CD4-positive, alpha-beta T cell treated with Interleukin-15 for 4 hours (primary cell): ENCODE measurements at places on chromosomes 4 and X.

GRCh38 chrX:134679221-134679620 is 20.9 kb upstream of the PLAC1 start:
- DNase-seq, result no peak

DNA sequence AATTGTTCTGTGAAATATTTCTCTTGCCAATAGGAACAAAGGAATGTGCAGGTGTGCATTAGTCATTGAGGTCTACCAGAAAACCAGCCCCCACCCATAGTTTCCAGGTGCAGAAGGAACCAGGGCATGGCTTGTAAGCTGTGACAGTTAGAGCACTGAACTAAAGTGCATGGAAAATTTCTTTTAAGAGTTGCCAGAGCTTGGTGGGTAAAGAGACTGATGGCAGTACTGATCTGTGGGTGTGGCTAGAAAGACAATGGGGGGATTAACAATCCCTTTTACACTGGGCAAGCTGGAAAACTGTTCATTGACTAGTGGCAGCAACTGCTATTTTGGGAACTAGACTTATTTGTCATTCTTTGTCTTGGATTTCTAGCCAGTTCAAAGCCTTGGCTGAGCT is 326.9 kb downstream of the PCDH19 start:
- DNase-seq, result no peak

DNA sequence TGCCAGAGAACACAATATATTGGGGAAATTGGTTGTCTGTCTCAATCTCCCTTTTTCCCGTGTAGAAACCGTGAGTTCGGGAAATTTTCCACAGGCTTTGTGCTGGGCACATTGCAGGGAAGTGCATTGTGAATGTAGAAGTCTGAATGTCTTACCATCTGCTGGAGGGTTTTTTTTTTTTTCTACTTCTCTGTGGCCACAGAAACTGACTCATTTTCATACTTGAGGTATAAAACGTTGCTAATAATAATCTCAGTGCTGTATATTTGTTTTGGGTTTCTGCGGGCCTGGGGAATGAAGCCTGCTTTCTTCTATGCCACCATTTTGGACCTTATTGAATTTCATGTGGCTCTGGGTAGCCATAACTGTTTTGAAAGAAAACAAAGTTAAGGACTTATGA is 1001.2 kb downstream of the STIM2 start:
- no peak for DNase-seq

GRCh38 chr4:78553529-78554060 is 2.0 kb downstream of the ANXA3 start:
- DNase-seq, result no peak

GRCh38 chrX:74304016-74304415 is at the start of gene ZCCHC13:
Gene ZCCHC13 (plus strand): TSS chrX:74304180. CDS start chrX:74304267, 87 bp downstream.
- DNase-seq, result no peak

DNA sequence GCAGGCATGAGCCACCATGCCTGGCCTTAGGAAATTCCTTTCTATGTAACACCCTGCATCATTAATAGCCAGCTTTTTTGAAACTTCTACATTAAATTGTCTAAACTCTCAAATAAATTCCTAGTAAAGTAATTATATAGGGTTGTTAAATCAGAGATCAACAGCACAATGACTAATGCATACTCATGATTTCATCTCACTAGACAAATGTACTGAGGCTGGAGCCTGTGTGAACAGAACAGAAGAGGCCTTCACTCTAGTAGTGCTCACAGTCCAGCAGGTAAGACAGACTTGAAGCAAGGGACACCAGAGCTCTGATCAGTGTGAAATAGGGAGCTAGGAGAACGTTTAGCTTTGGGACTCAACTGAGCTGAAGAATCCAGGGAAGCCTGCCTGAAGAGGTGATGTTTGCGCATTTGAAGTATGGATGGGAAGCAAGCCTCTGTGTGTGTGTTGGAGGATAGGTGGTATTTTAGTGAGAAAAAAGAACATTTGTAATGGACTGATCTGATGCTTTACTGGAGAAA is 3.9 kb downstream of the ZFP42 start:
- DNase-seq, result no peak

DNA sequence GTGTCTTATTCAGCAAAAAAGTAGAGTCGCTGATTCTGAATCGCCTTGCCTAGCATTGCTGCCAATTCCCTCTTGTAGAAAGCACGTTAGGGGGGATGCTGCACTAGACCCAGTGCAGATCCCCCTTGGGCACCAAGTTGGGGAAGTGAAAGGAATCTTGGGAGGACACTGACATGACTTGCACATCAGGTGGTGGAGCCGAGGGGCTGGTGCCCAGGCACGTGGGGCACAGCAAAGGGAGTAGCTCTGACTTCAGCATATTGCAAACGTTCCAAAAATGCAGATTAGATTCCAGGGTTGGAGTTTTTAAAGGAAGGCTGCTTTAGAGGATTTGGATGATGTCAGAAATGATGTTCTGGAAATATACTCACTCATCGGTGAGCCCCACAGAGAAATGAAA is 47.4 kb upstream of the GPM6B start:
- DNase-seq, result no peak

DNA sequence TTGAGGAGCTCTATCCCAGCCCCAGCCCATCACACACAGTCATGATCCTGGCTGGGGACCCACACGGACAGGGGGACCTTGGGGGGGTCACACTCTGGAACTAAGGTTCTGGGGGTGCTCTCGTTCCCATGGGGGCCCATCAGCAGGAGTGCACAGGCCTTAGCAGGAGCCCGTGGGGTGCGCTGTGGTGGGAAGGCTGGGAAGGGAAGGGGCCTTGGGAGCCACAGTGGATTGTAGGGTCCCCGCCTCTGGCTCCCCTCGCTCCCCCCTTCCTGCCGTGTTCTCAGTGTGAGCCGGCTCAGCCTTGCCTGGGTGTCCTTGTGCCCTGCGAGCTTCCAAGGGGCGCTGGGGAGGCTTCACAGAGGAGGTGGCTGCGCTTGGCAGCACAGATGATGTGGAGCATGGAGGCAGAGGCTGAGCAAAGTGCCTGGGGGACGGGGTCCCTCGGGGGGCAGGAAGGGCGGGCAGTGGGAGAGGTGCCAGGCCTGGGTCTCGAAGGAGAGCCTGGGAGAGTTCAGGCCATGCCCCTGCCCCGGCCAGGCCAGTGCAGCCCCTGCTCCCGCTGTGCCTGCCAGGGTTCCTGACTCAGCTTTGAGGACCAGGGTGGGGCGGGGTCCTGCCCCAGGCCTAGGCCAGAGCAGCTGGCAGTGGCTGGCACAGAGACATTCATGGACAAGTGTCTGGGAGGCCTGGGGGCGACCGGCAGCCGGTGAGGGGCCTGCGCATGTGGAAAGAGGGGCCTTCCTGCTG is 5.5 kb upstream of the HGFAC start:
- no peak for DNase-seq

DNA sequence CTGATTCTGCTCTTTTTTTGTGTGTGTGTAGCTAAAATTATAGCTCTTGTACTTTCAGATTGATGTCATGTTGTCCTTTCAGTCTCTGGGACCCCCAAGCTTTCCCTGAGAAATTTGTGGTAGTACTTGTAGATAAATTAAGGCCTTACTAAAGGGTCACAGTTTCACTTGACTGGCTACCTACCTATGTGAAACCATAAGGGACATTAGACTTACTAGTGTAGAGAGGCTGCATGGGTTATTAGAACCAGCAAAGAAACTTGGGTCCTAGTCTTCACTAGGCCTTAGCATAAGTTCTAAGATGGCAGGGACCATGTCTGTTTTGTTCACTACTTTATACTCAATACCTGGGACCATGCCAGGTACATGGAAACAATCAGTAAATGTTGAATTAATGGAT is 21.4 kb downstream of the WDR44 start:
- DNase-seq, result no peak

GRCh38 chrX:153702336-153703035 is 14.8 kb downstream of the SLC6A8 start:
- no peak for DNase-seq

GRCh38 chr4:123471655-123472369 is 75.2 kb downstream of the SPRY1 start:
- DNase-seq, result no peak
